GM06990 (cell line): ENCODE measurements at places on chromosomes 1 and 21.

GRCh38 chr1:26404641-26405040, 6.0 kb upstream of the LIN28A start:
- DNase-seq: no peak

GRCh38 chr1:241950390-241950789, 7.2 kb upstream of the BECN2 start:
- no peak for DNase-seq

DNA sequence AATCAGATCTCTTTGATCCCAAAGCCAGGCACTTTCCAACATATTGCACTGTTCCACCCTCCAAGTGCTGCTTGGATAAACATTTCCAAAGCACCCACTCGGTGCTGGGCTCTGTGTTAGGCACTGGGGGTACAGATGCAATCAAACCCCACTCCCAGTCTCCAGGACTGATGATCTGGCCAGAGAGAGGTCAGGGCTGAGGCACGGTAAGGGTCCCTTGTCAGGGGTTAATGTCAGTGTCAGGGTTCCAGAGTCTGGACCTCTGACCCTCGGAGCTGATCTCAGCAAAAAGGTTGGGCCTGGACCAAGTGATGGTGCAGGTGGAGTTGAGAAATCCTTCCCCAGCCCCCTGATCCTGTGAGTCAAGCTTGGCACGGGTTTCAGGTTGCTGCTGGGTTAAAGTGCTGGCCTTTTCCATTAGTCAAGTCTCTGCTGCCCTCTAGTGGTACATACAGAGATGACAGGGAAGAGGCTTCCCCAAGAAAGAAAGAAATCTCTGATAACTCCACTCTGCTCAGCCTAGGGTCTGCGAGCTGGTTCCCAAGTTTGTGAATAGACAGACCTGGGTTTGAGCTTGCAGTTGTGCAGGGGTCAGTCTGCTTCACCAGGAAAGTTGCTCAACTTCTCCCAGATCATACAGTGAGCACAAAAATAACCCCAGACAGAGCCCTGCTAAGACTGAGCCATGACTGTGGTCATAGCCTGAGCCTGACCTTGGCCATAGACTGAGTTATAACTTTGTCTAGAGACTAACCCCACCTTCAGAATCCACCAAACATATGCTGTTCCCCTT, 74.6 kb downstream of the DMRTA2 start:
- DNase-seq: peak; percentile 25

DNA sequence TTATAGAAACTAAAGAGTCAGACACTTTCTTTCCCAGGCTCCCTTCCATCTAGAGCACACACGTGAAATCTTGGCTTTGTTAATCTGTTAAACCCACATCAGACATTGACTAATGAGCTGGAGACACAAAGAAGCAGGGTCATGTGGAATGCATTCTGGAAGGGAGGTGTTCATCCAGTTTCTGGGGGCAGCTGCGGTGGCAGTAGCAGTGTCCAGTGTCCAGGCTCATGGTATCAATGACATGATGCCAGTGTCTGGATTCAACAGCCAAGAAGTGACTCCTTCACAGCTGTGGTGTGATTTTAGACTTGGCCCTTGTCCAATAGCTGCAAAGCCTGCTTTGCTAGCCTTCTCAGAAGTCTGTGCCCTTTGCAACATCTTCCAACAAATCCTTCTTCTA, 95.2 kb downstream of the NTPCR start:
- no peak for DNase-seq

- DNase-seq: no peak
These were observed 597.1 kb upstream of the USP24 start for GRCh38 chr1:55812281-55812680.

GRCh38 chr1:193348769-193349535, 162.5 kb upstream of the B3GALT2 start:
- no peak for DNase-seq

GRCh38 chr21:39087238-39088030, 95.8 kb downstream of the PSMG1 start:
- DNase-seq: no peak

DNA sequence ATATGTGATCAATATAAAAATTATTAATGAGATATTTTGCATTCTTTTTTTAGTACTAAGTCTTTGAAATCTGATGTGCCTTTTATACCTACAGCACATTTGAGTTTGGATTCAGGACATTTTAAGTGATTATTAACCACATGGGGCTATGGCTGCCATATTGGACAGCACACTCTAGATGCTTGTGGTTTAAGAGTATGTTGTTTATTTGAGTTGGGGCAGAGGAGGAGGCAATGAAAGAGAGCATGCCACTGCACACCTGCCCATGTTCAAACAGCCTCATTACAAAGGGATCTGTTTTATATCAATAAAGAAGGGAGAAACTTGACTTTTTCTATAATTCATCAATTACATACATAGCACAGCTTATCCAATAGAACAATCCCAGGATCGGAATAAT, 99.4 kb upstream of the EDEM3 start:
- no peak for DNase-seq

DNA sequence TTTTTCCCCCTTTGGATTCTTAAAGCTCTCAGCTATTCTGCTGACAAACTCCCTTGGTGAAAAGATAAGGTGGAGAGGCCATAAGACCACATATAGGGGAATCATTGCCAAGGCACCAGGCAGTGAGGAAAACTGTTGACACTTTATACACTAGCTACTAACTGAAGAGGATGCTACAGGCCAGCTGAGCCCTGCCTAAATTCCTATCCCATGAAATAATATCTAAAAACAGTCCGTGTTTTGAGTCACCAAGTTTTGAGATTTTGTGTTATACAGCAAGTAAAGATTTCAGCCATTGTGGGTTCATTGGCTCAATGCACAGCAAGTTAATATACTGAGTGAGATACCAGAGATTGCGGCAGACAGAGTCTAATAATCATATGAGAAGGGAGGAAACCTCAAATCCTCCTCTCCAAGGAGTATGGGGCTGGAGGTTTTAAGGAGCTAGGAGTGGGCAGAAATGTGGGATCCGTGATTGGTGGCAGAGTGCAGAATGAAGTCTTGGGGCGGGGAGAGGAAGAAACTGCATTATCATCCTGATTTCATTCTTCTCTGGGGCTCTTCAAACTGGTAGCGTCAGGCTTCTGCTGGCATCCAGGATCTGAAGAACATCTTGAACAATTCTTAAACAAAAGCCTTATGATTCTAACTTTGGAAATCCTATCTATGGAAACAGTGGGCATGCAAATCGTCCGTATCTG, 9.2 kb downstream of the CLDN8 start:
- DNase-seq: no peak

GRCh38 chr1:81607086-81607485, 193.6 kb upstream of the ADGRL2 start:
- no peak for DNase-seq

DNA sequence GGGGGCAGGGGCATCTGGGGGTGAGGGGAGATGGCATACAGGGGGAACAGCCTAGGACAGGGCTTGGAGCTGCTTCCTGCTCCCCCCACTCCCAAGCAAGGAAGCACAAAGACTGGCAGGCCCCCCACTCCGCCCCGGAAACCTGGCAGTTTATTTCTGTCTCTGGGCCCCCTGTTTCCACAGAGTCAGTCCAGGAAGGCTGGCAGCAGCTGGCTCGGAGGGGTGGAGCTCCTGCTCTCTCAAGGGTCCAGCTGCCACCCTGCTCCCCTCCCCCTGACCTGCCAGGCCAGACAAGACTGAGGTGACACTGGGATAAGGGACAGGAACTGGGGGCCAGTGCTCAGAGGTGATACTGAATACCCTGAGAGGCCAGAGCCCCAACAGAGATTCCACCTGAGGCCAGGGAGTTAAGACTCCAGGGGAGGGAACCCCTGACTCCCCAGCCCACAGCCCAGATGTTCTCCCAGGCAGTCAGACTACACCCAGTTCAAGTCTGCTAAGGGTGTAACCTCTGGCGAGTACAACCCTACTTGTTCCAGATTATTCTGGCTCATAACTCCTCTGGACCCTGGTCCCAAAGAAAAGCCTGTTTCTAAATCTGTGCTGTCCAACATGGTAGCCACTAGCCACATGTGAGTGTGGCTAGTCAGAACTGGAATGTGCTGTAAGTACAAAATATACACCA, 26.3 kb downstream of the AHDC1 start:
- DNase-seq: no peak

- DNase-seq: no peak
These were observed 76.8 kb downstream of the CD46 start for GRCh38 chr1:207828485-207829158.

- peak; percentile 68 for DNase-seq
These were observed 236.5 kb upstream of the JUN start for GRCh38 chr1:59020151-59020997.

GRCh38 chr1:206855859-206856258, 9.6 kb upstream of the IL20 start:
- no peak for DNase-seq

DNA sequence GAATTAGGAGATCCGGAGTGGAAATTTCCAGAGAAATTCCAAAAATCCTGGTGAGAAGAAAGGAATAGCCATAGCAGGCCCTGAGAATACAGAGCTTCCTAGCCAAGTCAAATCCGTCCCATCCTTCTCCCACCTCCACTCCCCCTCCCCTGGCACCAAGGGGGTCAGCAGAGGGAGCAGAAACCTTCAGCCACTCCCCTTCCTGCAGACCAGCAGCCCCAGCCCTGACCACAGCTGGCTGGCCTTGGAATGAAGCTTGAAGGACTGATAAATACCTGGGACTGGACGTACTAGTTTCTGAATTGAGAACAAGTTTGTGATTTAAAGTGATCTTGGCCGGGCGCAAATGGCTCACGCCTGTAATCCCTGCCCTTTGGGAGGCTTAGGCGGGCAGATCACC, 13.8 kb upstream of the RIPPLY3 start:
- no peak for DNase-seq

- DNase-seq: no peak
These were observed 1255.6 kb downstream of the NCAM2 start for GRCh38 chr21:22253761-22254160.

DNA sequence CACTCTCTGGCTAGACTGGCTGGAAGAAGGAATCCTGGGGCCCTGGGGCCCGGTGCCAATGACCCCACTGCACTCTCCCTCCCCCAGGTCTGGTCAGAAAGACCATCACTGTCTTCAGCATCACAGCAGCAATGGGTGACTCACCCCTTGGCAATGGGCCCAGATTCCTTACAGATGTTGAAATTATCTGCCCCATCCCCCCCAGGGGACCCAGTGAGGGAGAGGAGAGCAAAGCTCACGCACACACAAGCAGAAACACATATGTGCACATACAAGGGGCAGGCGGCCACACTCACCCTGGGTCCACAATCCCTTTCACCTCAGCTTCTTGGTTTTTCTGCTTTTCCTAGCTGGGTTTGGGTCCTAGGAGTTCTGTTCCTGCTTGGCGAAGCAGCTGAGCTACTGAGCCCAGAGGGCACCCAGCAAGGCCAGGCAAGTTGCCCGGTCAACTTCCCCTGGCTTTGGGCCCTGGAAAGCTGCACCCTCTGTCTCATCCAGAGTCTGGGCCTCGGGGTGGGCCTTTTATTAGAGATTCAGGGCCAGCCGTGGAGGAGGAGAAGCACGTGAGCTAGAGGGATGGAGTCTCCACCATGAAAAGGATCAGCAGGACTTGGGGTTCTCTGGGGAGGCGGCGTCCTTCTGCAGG, 2.6 kb downstream of the COL16A1 start:
- no peak for DNase-seq

DNA sequence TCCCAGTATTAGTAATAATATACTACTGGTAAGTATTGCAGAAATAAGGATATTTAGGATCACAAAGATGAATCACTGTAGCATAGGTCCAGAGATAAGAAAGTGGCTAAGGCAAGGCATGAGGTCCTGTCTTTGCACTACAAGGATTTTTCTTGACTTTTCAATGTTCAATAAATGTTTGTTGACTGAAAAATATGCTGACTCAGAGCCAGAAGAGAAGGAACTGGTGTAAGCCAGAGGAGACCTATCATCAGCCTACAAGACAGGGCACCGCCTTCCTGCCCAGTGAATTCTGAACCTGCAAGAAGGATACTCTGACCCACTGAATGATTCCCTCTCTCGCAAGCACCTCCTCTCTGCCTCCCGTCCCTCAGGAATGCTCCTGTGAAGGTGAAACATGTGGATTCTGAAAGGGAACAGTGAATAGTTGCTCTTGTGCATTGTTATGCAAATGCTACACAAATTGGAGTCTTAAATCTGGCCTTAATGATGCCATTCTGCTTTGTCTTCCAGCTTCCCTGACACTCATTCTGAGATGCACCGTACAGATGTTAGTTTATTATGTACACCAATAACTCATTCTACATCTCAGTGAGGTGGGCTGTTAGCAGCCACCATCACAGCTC, 540.0 kb downstream of the OMA1 start:
- DNase-seq: no peak
